Caudate nucleus (tissue), 63 donors: ENCODE measurements at places on chromosomes 1 and 21.

- DNase-seq = no peak
Observed at GRCh38 chr1:116092752-116093489, 18.3 kb upstream of the MAB21L3 start.

- no peak for DNase-seq
Observed at GRCh38 chr1:201954263-201955008, 867 bp upstream of the TIMM17A start.

DNA sequence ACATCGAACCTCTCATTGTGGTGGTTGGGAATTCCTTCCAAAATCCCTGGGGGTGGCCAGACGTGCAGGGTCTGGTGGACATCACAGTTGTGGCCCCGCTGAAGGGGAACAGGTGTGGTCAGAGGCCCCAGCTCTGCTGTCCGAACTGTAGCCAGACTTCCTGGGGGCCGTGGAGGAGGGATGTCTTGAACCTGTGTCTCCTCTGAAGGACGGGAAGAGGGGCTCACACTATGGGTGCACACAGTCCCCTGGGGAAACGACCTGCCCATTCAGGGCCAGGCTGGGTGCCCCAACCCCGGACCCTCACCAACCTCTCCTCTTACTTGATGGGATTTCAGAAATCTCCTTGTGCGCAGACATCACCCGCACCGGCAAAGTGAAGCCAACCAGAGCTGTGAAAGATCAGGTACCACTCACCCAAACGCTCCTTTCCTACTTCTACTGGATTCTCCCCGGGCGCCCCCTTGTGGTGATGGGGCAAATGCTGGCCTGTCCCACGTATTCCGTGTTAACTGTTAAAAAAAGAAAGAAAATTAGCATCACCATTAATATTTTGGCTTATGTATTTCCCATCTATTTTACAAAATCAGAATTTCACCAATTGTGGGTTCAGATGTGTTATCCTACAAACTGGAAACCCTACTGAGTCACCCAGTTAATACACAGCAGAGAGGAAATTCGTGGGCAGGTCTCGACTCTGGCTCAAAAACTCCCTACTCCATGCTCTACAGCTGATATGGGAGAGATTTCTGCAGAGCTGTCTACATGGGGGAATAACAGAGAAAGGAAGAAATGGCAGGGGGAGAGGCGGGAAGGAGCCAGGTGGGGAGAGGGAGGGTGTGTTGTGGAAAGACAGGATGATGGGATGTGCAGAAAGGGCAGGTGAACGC is 28.1 kb downstream of the PADI4 start:
- DNase-seq = no peak

GRCh38 chr1:8570465-8570864 is 247.0 kb downstream of the RERE start:
- DNase-seq = no peak

GRCh38 chr1:10827377-10828333 is 31.2 kb upstream of the CASZ1 start:
- no peak for DNase-seq

- DNase-seq = no peak
Observed at GRCh38 chr21:39025198-39025597, 158.1 kb downstream of the PSMG1 start.

DNA sequence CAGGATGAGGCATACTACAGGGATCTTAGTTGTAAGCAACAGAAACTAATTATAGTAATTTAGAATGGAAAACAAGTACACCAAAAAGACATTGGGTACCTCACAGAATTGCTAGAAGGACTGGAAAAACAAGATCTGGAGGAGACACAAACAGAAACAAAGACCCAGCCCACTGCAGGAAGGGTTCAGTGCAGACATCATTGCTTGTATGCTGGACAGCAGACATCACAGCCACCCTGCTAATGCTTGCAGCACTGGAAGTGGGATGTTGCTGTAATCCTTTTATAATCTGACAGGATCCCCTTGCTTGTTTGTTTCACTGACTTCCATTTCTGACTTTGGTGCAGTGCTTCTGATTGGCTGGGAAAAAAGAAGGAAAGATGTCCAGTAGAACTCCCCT is 111.4 kb upstream of the ZNF678 start:
- no peak for DNase-seq

GRCh38 chr1:11198851-11199594 is 9.9 kb downstream of the ANGPTL7 start:
- DNase-seq = peak; percentile 64

DNA sequence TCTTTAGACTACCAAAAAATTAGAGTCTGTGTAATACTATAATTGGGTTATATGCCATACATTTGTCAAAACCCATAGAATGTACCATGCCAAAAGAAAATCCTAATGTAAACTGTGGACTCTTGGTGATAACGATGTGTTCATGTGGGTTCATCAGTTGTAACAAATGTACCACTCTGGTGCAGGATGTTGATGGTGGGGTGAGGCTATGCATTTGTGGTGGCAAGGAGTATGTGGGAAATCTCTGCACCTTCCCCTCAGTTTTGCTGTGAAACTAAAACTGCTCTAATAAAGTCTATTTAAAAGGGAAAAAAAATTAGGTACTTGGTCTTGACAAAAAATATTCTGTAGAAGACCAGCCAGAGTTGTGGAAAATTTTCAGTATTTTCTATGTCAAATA is 43.4 kb downstream of the INKA2 start:
- no peak for DNase-seq

- DNase-seq = no peak
Observed at GRCh38 chr1:100543640-100544039, 5.7 kb downstream of the GPR88 start.

GRCh38 chr21:41222247-41223068 is 54.5 kb downstream of the BACE2 start:
- no peak for DNase-seq

DNA sequence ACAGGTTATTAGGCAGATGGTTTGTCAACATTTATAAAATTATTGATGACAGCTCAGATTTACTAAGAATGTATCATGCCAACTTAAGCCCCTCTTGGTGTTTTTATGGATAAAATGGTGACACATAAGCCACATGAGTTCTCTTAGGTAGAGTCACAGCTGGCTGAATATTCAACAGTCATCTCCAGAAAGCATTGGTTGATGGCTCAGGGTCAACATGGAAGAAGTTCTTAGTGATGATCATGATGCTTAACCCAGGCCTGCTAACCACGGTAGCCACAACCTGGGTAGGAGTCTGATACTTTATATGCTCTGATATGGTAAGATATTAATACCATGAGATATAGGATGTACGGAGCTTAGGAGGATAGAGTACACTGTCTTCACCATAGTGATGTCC is 46.4 kb upstream of the SIPA1L2 start:
- DNase-seq = no peak

DNA sequence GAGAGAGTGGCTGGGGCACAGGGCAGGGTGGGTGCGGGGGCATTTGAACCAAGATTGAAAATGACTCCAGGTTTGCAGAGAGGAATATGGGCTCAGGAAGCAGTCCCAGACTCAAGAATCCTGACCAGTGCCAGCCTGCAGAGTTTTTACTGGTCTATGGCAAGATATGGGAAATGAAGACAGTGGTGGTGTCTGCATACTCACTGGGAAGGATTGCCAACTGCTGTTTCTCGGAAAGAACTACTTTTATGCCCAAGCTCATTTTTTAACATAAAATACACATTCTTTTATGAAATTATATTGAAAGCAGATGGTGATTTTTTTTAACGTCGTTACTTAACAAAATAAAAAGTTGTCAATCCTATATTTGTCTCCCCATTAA is 401.8 kb downstream of the CAMTA1 start:
- DNase-seq = no peak

DNA sequence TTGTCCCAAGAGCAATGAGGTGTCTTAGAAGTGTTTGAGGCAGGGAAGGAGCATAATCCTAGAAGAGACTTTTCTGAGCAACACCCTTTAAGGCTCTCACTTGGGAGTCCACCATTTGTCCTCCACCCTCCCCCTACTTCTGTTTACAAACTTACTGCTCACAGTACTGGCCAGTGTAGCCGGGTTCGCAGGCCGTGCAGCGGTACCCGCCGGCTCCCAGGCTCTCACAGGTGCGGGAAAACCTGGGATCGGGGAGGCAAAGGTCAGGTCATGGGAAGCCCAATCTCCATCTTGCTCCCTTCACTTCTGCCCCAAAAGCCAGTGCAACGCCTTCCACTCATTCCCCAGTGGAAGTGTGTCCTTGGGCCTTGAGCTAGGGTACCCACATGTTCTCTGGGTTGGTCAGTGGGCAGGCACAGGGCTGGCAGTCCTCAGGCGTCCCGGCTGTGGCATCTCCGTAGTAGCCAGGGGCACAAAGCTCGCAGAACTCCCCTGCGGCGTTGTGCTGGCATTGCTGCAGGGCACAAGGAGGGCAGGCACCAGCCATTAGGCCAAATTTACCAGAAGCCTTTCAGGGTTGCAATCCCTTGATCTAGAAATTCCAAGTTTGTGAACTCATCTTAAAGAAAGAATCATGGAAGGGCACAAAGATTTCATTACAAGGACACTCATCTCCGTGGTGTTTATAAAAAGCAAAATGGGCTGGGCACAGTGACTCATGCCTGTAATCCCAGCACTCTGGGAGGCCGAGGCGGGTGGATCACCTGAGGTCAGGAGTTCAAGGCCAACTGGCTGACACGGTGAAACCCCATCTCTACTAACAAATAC is 49.8 kb downstream of the LDLRAD2 start:
- DNase-seq = no peak

DNA sequence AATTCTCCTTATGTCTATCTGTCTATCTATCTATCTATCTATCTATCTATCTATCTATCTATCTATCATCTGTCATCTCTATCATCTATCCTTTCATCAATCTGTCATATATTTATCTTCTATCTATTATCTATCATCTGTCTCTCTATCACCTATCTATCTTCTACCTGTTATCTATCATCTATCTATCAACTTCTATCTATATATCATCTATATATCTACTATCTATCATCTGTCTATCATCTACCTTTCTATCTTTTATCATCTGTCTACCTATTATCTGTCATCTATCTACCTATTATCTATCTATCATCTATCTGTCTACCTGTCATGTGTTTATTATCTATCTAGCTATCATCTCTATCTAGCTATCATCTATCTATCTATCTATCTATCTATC is 124.7 kb upstream of the C1orf174 start:
- no peak for DNase-seq

DNA sequence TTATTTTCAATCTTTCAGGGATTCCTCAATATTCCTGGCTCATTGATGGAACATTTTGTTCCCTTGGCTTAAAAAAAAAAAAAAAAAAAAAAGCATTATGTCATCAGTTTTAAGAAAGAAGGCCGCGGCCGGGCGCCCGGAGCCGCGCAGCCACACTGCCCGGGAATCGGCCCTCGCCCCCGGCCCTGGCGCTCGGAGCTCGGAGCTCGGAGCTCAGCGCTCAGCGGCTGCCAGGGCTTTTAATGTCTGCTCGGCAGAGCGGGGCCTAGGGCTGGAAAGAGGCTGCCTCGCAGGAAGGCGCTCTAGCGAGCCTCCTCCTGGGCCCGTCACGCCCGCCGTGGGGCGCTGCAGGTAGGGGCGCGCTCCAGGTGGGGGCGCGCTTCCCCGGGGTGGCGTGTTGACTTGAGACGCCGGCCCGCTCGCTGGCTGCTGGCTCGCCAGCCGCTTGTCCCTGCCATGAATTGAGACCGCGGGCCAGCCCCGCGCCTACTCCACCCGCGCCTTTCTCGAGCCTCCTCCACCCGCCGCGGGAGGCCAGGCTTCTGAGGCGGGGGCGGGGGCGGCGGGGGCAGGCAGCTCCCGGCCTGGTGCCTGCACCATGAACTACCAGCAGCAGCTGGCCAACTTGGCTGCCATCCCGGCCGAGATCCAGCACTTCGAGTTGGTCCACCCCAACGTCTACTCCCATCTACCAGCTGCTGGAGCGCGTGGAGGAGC is 5.4 kb upstream of the TDRD5 start:
- peak; percentile 49 for DNase-seq

GRCh38 chr1:208433086-208433485 is 188.9 kb upstream of the PLXNA2 start:
- DNase-seq = no peak

DNA sequence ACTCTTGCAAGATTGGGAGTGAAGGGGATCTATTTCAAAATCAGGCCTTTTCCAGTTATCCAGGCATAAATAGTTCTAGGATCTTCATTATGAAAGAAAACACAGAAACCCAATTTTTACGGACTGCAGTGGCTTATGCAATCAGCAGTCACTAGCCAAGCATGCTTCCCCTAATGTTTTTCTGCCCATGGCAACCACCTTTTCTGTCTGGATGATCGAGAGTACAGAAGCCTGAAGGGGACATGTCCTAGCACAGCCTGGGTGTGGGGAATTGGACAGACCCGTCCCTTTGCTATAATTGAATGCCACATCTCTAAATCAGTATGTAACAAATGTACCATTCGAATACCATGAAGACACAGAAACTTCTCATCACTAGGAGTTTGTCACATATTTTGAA is 29.8 kb upstream of the NCAM2 start:
- no peak for DNase-seq

DNA sequence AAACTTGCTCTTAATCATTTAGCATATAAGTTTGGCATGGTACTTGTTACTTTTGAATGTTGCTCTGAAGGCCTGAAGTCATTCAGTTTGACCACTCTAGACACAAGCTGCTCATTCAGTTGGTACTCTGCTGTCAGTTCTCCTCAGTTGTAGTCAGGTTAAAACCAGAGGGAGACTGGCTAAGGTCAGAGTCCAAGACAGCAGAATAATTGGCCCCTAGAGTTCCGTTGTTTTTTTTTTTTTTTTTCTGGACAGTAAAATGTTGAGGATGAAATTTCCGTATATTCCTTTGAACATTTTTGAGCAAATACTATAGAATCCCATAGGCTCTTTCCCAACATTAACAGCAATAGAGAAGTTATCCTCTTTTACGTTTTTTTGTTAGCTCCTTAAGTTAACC is 9.4 kb downstream of the ZBTB40 start:
- no peak for DNase-seq

DNA sequence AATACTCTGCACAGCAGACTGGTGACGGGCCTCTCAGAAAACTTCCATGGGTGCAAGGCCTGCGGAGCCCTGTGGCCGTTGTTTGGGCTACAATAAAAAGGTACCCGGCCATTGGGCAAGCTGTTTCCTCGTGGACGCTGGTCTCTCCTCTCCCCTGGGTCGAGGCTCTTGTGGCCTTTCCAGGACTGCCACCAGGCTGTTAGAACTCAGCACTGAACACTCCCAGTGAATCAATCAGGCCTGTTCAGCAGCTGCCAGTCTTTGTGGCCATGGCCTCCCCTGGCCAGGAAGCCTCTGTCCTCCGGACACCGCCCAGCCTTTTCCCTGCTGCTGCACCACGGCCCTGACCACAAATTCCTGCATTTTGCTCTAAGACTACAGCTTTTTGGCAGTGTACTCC is 33.0 kb upstream of the ACTRT2 start:
- DNase-seq = no peak

DNA sequence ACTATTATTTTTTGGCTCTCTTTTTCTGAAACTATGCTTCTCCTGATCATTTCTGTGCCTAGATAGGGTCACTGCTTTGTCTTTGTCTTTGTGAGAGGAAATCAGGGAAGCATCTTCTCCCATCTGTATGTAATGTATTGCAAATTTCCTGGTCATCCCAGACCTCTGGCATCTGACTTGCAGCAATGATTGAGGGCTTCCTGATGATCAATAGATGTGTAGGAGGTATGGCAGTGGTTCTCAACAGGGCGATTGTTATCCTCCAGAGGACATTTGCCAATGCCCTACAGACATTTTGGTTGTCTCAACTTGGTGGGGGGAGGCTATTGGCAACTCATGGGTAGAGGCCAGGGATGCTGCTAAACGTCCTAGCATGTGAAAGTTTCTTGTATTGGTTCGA is 64.7 kb downstream of the RGL1 start:
- DNase-seq = no peak
